Activated CD4-positive, alpha-beta T cell treated with anti-CD3 and anti-CD28 coated beads, Interleukin-2, amount 50 U/mL, for 4 hours (primary cell): ENCODE measurements at places on chromosomes 2 and 18.

GRCh38 chr2:234257859-234258561 is 207.5 kb downstream of the SPP2 start:
- DNase-seq, result no peak

GRCh38 chr18:24840051-24840450 is 379.6 kb downstream of the HRH4 start:
- DNase-seq, result no peak

GRCh38 chr18:76441002-76441667 is 53.9 kb downstream of the ZNF516 start:
- no peak for DNase-seq

- DNase-seq, result no peak
These were observed 36.3 kb downstream of the IRS1 start for GRCh38 chr2:226763320-226763719.

- DNase-seq, result no peak
These were observed 364.3 kb upstream of the SPHKAP start for GRCh38 chr2:228545748-228546145.

DNA sequence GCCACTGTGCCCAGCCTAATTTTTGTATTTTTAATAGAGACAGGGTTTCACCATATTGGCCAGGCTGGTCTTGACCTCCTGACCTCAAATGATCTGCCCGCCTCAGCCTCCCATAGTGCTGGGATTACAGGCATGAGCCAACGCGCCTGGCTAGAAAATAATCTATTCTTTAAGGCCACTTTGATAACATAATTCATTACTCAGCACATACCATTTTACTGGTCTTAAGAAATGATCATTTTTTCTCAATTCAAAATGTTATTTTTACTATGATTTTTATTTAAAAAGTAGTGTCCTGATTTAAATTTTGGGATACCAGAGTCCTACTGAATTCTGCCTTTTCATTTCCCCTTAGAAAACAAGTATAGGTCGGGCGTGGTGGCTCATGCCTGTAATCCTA is 27.0 kb upstream of the ADAM17 start:
- DNase-seq, result no peak

DNA sequence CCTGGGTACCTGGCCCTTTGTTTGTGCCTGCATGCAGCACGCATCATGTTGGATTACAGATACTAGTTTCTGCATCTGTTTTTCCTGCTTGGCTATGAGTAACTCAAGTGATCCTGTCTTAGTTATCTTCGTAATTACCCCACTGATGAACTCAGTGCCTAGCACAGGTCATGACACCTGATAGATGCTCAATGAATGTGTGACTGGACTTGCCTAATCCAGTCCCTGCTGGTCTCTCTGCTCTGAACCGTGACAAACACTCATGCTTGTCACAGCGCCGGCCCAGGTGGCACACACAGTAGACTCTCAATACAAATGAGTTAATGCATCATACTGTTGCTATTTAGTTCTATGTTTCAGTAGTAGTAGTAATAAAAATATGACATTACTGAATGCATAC is 31.2 kb upstream of the NTSR2 start:
- no peak for DNase-seq

- DNase-seq, result no peak
These were observed 3.3 kb downstream of the DNMT3A start for GRCh38 chr2:25338401-25338800.

- no peak for DNase-seq
These were observed 124.9 kb downstream of the DSC3 start for GRCh38 chr18:30917651-30918050.

- no peak for DNase-seq
These were observed 50.7 kb upstream of the HAAO start for GRCh38 chr2:42843131-42843530.

DNA sequence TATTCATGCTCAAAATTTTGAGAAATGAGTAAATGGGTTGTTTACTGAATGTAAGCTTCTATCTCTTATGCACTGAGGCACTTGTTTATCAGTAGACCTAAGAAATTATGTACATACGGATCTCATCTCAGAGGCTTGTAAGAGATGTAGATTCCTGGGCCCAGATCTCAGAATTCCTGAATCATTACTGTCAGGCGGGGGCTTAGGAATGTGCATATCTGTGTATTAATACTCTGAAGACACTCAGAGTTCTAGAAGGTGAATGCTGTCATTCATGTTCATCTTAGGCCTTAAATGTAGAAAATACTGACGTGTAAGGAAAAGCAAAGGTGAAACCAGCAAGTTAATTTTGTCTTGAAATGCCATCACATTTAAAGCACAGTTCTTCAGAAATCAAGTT is 169.6 kb downstream of the FMNL2 start:
- no peak for DNase-seq

- no peak for DNase-seq
These were observed 18.1 kb downstream of the FBXO48 start for GRCh38 chr2:68448671-68449653.
